Foreskin melanocyte (primary cell): ENCODE measurements at places on chromosomes 7 and 10.

DNA sequence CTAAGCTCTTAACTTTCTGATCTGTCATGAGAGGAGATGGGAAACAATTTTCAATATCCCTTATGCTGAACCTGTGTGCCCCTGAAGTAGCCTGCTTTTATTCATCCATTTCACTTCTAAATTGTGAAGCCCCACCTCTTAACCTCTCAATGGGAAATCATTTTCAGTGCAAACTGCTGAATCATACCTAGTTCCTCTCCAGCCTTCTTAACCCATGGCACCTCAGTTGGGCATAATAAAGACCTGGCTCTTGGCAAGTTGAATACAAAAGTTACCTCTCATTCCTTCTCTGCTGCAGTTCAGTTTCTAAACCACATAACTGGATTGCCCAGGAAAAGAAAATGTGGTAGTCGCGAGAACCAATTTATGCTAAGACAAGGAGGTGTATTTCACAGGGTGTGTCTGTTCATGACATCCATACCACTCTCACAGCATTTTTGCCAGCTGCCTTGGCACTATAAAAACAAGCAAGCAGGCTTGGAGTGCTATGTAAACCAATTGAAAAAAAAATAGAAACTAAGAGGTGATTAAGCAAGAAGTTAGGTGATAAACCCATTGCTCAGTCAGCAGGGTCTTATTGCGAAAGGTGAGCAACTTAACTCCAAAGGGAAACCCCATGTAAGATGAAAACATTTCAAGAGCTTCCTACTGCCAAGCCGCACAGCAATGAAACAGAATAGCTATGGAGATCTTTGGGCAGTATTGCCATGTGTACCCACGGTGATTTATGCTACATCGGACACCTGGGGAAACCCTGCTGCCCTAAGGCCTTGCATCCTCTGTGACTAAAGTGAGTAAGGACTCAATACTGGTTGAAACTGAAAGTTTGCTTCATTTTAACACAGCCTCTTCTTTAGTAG lies 57.0 kb upstream of the DKK1 start:
- no peak for DNase-seq

DNA sequence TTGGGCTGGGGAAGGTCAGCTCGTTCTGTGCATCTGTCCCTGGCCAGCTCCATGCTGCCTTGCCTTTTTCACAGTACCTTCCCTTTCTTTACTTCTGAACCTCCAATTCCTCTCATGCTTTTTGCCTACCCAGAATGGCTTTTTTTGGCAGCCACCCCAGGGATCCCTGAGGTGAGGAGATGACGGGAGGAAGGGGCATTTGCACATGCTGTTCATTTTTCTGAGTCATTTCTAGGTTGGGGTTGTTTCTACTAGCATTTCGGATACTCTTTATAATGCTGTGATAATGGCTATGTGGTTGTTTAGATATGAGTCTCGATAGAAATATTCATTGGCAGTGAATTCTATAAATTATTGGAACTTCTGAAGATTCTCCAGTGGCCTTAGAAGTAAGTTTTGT lies 415.1 kb upstream of the FZD8 start:
- DNase-seq: no peak

- no peak for DNase-seq
These were observed 90.9 kb downstream of the CHST15 start for GRCh38 chr10:124002391-124003069.

- DNase-seq: peak; percentile 44
These were observed 9.1 kb downstream of the ADCY1 start for GRCh38 chr7:45583296-45583695.
